Neuronal stem cell (in vitro differentiated cells): ENCODE measurements at places on chromosomes 2 and 18.

GRCh38 chr2:99841749-99842148 is 300.6 kb downstream of the AFF3 start:
- no peak overlapping the region for H3K4me3 ChIP-seq
- no peak for DNase-seq
- H3K36me3 ChIP-seq = no peaks in the 10 kb centered on the region
- H3K4me1 ChIP-seq = no peaks in the 10 kb centered on the region
- no peaks in the 10 kb centered on the region for H3K27me3 ChIP-seq

GRCh38 chr2:219494952-219495530 is 3.6 kb upstream of the GMPPA start:
- DNase-seq = no peak
- no peak overlapping the region for H3K27ac ChIP-seq
- no peaks in the 10 kb centered on the region for H3K36me3 ChIP-seq
- peaks cover 20% of the 10 kb centered on the region for H3K27me3 ChIP-seq

GRCh38 chr2:16978301-16978700 is 312.7 kb upstream of the CYRIA start:
- H3K27me3 ChIP-seq = no peaks in the 10 kb centered on the region
- no peaks in the 10 kb centered on the region for H3K36me3 ChIP-seq

GRCh38 chr18:5962362-5962761 is 67.0 kb upstream of the TMEM200C start:
- H3K36me3 ChIP-seq = no peaks in the 10 kb centered on the region
- H3K27me3 ChIP-seq = no peaks in the 10 kb centered on the region
- no peak overlapping the region for H3K4me3 ChIP-seq
- no peak for DNase-seq
- no peak overlapping the region for H3K27ac ChIP-seq
- H3K4me1 ChIP-seq = peaks cover 6% of the 10 kb centered on the region

- no peaks in the 10 kb centered on the region for H3K36me3 ChIP-seq
- no peak for DNase-seq
- no peak overlapping the region for H3K4me3 ChIP-seq
- H3K27ac ChIP-seq = no peak overlapping the region
Observed at GRCh38 chr18:59547581-59548182, 149.5 kb downstream of the CCBE1 start.

DNA sequence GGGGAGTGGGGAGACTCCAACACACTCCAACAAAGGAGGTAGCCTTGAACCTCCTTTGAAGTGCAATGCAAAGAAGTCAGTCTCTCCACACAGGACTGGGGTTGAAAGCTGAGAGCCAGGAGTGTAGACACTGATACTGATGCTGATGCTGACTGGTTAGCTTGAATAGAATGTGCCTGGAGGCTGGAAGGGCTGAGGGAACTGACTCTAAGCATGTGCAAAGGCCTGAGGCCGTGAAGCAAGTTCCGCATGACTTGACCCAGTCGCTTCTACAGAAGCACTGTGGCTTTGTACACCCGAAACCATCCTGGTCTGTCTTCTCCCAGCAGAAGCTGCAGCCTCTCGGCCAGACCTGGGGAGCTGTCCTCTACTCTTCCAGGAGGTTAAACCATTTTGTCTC is 10.4 kb downstream of the FOXI3 start:
- no peaks in the 10 kb centered on the region for H3K36me3 ChIP-seq
- no peak overlapping the region for H3K27ac ChIP-seq
- H3K4me3 ChIP-seq = no peak overlapping the region
- no peak for DNase-seq
- H3K4me1 ChIP-seq = no peaks in the 10 kb centered on the region
- H3K27me3 ChIP-seq = no peaks in the 10 kb centered on the region

GRCh38 chr2:8412082-8412481 is 269.8 kb upstream of the ID2 start:
- H3K36me3 ChIP-seq = no peaks in the 10 kb centered on the region
- no peak for DNase-seq
- H3K4me3 ChIP-seq = no peak overlapping the region

GRCh38 chr2:12341920-12342319 is 374.8 kb upstream of the TRIB2 start:
- no peak for DNase-seq
- no peak overlapping the region for H3K4me3 ChIP-seq
- H3K27ac ChIP-seq = no peak overlapping the region
- no peaks in the 10 kb centered on the region for H3K36me3 ChIP-seq
- no peaks in the 10 kb centered on the region for H3K27me3 ChIP-seq

DNA sequence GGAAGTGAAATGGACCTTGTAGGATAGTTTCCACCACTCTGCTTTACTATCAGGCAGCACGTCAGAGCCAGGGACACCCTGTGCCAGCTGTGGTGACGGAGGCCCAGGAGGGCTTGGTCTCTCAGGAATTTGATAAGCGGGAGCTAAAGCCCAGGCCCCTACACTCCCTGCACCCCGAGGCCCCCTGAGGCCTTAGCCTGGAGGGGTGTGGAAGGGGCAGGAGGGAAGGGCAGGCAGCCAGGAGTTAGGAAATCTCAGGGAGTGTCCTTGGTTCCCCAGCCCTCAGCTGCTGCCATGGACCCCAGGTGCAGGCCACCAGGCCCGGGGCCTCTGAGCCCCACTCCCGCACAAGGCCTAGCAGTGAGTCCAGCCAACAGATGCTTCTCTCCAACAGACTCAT is 38.2 kb downstream of the PDIA6 start:
- peak overlapping the region; percentile 18 for H3K27ac ChIP-seq
- H3K4me1 ChIP-seq = peaks cover 13% of the 10 kb centered on the region
- no peak for DNase-seq

GRCh38 chr2:41743324-41743723 is 304.5 kb upstream of the PKDCC start:
- no peak overlapping the region for H3K4me3 ChIP-seq
- no peaks in the 10 kb centered on the region for H3K4me1 ChIP-seq
- DNase-seq = no peak
- H3K27me3 ChIP-seq = no peaks in the 10 kb centered on the region
- H3K36me3 ChIP-seq = no peaks in the 10 kb centered on the region

GRCh38 chr2:3211256-3212060 is 166.2 kb downstream of the EIPR1 start:
- no peak overlapping the region for H3K4me3 ChIP-seq
- H3K27me3 ChIP-seq = no peaks in the 10 kb centered on the region
- H3K36me3 ChIP-seq = peaks cover 6% of the 10 kb centered on the region
- no peaks in the 10 kb centered on the region for H3K4me1 ChIP-seq
- DNase-seq = no peak

- H3K36me3 ChIP-seq = peaks cover 99% of the 10 kb centered on the region
- H3K27me3 ChIP-seq = no peaks in the 10 kb centered on the region
- H3K4me3 ChIP-seq = no peak overlapping the region
- DNase-seq = no peak
- no peak overlapping the region for H3K27ac ChIP-seq
Observed at GRCh38 chr2:209685963-209686362, 85.7 kb upstream of the UNC80 start.

- H3K27ac ChIP-seq = no peak overlapping the region
- peaks cover 25% of the 10 kb centered on the region for H3K27me3 ChIP-seq
- H3K36me3 ChIP-seq = no peaks in the 10 kb centered on the region
- no peaks in the 10 kb centered on the region for H3K4me1 ChIP-seq
Observed at GRCh38 chr18:79630281-79631095, 49.1 kb upstream of the CTDP1 start.

- H3K27ac ChIP-seq = no peak overlapping the region
- no peaks in the 10 kb centered on the region for H3K4me1 ChIP-seq
- no peaks in the 10 kb centered on the region for H3K36me3 ChIP-seq
- no peak for DNase-seq
Observed at GRCh38 chr2:198957181-198957580, 500.6 kb downstream of the SATB2 start.

DNA sequence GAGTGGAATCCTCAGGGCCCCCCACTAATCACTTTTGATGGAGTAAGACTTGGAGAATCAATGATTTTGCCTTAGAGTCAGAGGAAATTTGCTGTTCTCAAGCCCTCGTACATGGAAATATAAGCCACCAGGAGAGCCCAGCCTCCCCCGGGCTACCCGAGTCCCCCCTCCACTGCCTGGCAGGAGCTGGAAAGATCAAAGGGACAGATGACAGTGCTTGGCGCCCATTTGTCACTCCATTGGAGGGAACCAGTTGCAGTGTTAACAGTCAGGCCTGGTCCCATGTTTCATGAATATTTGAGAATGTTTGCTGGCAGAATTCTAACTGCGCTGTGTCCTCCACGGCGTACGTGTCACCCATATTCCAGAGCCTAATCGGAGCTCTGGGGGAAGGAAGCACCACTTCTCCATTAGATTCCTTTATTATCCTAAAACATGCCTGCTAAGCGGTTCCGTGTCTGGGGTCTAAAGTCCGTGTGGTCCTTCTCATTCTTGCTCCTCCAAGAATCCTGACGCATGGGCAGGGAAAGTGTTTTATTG is 202.4 kb downstream of the KLHL29 start:
- DNase-seq = no peak
- no peaks in the 10 kb centered on the region for H3K27me3 ChIP-seq
- no peak overlapping the region for H3K4me3 ChIP-seq
- peaks cover 15% of the 10 kb centered on the region for H3K4me1 ChIP-seq
- no peak overlapping the region for H3K27ac ChIP-seq
- no peaks in the 10 kb centered on the region for H3K36me3 ChIP-seq

- H3K4me3 ChIP-seq = no peak overlapping the region
- no peak overlapping the region for H3K27ac ChIP-seq
- H3K4me1 ChIP-seq = no peaks in the 10 kb centered on the region
- H3K36me3 ChIP-seq = peaks cover 2% of the 10 kb centered on the region
Observed at GRCh38 chr2:10610213-10610910, 79.4 kb downstream of the NOL10 start.

DNA sequence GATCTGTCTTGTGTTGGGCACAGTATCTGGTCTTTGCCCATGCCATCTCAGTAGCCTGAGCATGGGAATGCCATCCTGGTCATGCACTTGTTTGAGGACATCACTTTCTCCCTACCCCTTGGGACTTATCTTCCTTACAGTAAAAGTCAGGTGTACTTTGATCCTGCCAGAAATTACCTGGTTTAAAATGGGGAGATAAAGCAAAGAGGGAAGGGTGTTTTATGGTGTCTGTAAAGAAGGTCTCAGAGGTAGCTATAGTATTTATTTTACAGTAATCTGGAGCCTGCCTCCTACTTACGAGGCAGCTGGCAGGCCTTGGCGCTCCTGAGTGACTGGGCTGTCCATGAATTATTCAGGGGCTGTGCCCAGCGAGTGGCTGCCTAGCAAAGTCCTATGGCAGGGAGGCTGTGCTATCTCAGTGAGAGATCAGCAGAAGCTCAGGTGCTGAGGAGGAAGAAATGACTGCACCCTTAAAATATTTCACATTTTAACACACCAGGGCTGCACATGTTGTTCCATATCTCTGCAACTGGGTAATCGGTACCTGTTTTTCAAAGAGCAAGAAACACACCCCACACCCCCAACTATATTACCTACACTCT is 93.9 kb downstream of the SPTBN1 start:
- DNase-seq = no peak
- H3K27me3 ChIP-seq = no peaks in the 10 kb centered on the region
- H3K36me3 ChIP-seq = no peaks in the 10 kb centered on the region
- H3K27ac ChIP-seq = no peak overlapping the region
- H3K4me1 ChIP-seq = peaks cover 3% of the 10 kb centered on the region

DNA sequence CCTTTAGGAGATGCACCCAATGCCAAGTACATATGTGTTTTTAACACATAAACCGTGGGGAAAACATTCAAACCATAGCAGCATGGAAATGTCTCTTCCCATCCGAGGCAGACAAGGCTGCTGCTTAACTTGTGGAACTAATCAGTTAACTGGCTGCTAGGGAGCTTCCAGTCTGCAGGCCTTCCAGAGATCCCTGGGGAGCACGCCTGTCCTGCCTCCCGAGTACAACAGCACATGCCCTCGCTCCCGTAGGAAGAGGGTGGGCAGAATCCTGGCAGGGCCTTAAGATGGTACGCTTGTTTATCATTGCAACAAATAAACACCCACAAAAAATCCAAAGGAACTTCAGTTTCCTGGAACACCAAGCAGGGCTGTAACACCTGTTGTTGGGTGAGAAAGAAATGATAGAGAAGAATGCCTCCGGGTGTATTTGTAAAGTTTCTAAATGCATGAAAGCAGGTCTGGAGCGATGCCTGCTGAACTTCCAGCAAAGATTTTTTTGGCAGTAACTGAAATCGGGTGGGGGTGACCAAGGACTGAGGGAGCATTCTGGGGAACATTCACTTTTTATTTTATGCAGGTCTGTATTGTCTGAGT is 56.2 kb downstream of the EDAR start:
- H3K4me1 ChIP-seq = peaks cover 22% of the 10 kb centered on the region
- H3K27me3 ChIP-seq = no peaks in the 10 kb centered on the region
- no peak overlapping the region for H3K27ac ChIP-seq

GRCh38 chr2:73386894-73387636 is 1.4 kb downstream of the ALMS1 start:
- no peaks in the 10 kb centered on the region for H3K36me3 ChIP-seq
- H3K4me1 ChIP-seq = peaks cover 6% of the 10 kb centered on the region
- no peaks in the 10 kb centered on the region for H3K27me3 ChIP-seq
- no peak overlapping the region for H3K27ac ChIP-seq
- no peak for DNase-seq
- H3K4me3 ChIP-seq = peak overlapping the region; percentile 95

DNA sequence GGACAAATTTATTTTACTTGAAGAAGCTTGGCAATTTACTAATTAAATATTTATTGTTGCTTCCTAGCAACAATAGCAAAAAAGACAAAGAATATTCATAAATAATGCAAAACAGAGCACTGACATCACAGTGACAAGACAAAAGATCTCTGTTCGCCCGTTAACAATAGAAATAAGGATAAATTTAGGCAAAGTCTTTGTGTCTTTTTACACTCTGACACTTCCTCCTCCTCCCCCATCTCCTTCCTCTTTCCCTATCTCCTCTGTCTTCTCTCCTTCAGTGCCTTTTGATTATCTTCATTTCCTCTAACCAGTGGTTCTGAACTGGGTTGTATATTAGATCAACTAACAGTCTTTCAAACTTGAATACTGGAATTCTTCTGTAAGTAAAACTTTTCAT is 808.4 kb downstream of the ERBB4 start:
- no peak overlapping the region for H3K27ac ChIP-seq
- DNase-seq = no peak
- no peaks in the 10 kb centered on the region for H3K27me3 ChIP-seq
- no peak overlapping the region for H3K4me3 ChIP-seq
